ENCODE measurements at places on chromosomes 4 and X. TPM values are rescaled to one million over a fixed set of nuclear protein-coding genes. Genes with fewer than 3 reads are reported as not detected.

The SCD5 gene
- 25.7 TPM for total RNA-seq

The PPBP gene
- total RNA-seq = not detected

The CDS1 gene
- 18.7 TPM for total RNA-seq

The DNAAF6 gene
- total RNA-seq = not detected

The FAM53A gene
- total RNA-seq = 10.5 TPM

The ANKRD50 gene
- total RNA-seq = 73.1 TPM

The SMIM10 gene
- 4.0 TPM for total RNA-seq

The ADH1C gene
- 0.69 TPM for total RNA-seq

The TSC22D3 gene
- total RNA-seq = 37.0 TPM

The NLGN4X gene
- 23.5 TPM for total RNA-seq

The CT83 gene
- total RNA-seq = not detected

The CC2D2A gene
- 20.9 TPM for total RNA-seq

The CLNK gene
- not detected for total RNA-seq

The CD99 gene
- 244 TPM for total RNA-seq

Data from mesothelial cell of epicardium (in vitro differentiated cells).